Mucosa of descending colon (tissue), 3 donors: ENCODE measurements at places on chromosomes 16 and 17.
A peak's percentile ranks its signal among the peaks of the same experiment; 100 is the strongest.

DNA sequence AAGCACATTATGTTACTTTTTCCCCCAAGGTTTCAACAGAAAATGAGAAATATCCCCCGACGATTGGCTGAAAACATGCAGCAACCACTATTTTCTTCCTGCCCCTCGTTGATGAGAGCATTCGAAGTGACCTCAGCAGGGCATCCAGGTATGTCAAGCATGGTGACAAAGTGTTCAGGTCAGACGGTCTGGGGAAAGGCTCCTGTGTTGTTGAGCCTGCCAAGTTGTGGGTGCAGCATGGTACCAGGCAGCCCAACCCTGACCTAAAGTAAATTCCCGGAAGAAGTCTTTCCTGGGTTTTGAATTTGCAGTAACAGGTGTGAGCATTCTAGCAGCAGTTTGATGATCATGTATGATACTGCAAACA, 51.7 kb upstream of the SEC14L1 start:
- no peak for DNase-seq

DNA sequence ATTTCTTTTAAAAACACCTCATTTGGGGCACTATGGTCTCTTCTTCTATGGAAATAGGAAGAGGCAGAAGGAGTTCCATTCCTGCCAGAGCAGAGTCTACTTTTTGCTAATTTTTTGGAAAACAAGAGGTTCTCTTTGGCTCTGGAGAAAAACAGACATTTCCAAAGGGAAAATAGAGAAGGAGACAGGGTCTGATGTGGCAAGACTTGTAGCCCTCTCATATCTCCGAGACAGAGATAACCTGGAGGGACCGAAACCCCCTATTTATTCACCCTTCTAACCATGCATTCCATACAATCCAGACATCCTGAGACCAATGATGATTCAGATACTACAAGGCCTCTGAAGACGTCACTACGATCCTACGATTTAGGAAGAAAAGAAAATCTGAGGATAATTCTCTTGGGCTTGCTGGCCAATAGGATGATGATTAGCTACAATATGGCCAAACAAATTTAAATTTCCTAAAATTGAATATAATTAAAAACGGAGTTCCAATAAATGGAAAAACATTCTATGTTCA, 70.2 kb downstream of the HIC1 start:
- DNase-seq, result no peak

DNA sequence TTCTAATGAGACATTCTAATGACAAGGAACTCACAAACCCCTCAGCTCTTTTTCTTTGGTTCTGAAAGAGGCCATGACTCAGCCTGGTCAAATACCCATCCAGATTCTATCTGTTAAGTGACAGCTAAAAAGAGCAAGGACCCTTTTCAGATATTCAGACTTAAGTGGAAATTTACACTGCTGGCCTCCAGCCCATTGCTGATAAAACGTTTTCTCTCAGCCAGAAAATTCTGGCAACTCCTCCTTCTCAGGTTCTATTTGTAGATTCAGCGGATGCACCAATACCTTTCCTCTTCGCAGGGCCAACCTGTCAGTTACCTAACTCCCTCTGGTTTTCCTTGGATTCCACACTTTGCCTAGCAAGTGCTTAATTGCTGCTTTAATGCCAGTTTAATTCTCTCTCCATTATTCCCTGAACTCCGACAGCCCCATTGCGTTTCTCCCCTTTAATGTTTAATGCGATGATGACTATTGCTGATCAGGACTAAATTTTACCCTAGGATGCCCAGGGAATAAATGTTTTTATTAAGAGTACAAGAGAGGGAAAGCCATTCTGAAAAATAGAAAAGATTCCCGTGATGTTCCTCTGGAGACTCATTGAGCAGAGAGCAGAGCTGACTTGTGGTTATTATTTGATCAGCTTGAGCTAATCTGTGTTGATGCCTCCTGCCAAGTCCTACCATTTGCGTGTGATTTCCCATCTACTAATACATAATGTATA, 35.9 kb upstream of the TOM1L1 start:
- DNase-seq, result no peak

- DNase-seq, result no peak
Measured at GRCh38 chr16:47966325-47966724, 189.5 kb downstream of the ABCC12 start.

DNA sequence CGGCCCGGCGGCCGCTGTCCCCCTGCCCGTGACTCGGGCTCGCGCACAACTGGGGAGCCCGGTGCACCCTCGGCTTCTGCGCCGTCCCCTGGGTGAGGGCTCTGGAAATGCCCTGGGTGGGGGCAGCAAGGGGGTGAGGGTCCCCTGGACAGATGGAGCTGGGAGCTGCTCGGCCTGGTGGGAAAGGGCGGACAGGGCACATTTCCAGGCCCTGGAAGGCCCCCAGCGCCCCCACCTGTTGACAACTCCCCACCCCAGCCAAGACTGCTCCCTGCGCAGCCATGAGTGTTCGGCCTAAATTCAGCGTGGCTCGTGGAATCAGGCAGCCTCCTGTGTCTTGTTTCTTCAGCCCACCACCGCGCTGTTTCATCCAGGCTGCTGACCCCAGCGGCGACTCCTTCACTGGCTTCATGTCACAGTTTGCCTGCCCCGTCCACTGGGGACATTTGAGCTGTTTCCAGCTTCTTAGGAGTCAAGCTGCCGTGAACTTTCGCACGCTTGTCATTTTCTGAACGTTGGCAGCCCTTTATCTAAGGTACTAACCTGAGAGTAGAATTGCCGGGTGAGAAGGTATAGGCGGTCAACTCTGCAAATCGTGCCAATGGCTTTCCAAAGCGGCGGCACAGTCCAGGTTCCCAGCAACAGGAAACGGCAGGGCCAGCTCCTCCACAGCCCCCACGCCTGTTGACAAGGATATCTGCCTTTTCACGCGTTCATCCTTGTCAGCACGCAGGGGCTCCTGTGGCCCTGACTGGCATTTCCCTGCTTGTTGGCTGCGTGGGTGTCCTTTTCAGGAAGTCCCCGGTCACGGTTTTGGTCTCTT, 895 bp downstream of the UTS2R start:
- DNase-seq, result no peak

- DNase-seq, result no peak
Measured at GRCh38 chr17:4506892-4507291, 8.2 kb downstream of the SPNS2 start.

DNA sequence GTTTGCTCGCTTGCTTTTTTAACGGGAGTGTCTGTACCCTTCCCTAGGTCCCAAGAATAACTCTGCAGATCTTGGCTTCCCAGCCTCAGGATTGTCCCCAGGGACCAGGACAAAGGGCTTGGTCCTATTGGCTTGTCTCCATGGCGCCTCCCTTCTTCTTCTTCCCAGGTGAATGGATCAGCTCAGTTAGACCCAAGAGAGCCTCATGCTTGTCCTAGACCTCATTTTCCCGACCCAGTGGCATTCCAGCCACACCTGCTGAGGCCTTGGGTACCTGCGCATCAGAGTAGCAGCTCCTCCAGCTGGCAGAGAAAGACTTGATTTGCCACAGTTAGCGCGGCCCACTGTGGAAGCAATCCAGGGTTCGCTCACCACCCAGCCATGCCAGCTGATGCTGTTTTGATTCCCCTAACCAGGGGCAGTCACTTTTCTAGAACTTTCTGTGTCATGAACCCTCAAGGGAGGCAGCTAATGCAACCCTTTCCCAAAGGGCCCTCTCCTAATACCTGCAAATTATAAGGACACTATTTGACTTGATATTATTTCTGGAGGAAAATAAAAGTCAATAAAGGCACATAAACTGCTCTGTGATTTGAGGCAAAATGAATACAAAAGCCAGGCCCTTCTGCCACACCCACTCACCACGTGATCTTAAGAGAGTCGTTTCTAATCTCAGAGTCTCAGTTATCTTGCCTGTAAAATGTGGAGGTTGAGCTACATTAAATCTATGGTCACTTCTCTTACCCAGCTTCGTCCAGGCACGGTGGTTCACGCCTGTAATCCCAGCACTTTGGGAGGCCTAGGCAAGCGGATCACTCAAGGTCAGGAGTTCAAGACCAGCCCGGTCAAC, 13.9 kb downstream of the GPR142 start:
- peak; percentile 51 for DNase-seq
